ENCODE measurements at places on chromosomes 16 and 17. TPM values are rescaled to one million over a fixed set of nuclear protein-coding genes. Genes with fewer than 3 reads are reported as not detected.

DNA sequence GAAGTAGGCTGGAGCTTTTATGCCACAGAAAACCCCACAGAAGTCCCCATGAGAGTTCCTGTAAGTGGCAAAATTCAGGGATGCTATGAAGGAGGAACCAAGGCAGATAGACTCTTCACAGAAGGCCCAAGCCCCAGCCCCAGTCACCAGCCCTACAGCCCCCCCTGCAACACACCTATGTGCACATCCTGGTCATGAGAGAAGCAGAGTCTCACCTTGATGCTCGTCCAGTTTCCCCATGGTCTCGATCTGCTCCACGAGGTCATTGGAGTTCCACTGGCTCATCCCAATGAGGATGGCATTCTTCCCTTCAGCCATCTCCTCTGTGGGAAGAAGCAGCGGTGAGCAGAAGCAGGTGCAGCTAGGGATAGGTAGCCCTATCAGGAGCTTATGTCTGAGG is 31.2 kb downstream of the PITPNM3 start:
- DNase-seq: no peak

DNA sequence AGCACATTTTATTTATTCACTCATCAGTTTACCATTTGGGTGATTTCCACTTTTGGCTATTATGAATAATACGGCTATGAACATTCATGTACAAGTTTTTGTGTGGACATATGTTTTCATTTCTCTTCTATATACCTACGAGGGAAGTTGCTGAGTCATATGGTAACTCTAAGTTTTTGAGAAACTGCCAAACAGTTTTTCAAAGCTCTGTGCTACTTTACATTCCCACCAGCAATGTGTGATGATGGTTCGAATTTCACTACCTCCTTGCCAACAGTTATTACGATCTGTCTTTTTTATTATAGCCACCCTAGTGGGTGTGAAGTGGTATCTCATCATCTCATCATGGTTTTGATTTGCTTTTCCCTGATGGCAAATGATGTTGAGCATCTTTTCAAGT is 63.7 kb upstream of the MRTFB start:
- no peak for DNase-seq

GRCh38 chr16:68365167-68365817 is 54.5 kb downstream of the PRMT7 start:
- no peak for DNase-seq

DNA sequence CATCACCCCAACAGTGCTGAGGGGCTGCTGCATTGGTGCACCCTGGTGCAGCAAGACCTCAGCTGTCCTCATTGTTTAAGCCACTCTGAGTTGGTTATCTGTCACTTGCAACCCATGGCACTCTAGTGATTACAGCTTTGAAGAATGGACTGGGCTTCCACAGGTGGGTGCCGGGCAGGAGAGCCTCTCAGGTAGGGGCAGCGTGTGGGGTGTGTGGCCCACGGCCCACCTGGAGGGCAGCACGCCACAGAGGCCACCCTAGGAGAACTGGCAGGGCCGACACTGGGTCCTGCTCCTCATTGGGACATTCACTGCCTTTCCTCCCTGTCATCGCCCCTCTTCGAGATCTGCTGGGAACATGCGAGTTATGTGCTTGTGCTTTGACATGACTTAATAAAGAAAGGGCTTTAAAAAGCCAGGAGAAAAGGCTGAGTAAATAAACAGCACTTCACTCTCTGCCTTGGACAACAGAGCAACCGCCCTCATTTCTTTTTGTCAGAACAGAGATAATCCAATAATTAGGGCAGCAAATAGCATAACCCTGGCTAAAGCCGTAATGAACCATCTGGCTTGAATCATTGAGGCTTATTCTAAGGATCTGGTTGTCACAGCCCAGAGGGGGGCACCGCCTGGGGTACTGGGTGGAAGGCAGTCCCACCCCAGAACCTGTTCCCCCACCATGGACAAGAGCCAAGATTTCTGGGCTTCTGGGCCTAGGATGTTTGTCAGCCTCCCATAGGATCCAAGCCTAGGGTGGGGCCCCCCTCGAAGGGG is 3.0 kb downstream of the DOC2B start:
- DNase-seq: no peak

- DNase-seq: peak; percentile 50
These were observed 12.9 kb upstream of the ODF4 start for GRCh38 chr17:8326511-8327302.

The ACSM2B gene
- total RNA-seq: not detected

- DNase-seq: no peak
These were observed 96.4 kb downstream of the C16orf78 start for GRCh38 chr16:49469930-49470451.

The AOC2 gene
- 6.2 TPM for total RNA-seq

The KRT20 gene
- not detected for total RNA-seq

- DNase-seq: no peak
These were observed 1.8 kb downstream of the ALKBH5 start for GRCh38 chr17:18185391-18185790.

The CD300A gene
- not detected for total RNA-seq

- peak; percentile 65 for DNase-seq
These were observed 129.4 kb upstream of the SEC14L1 start for GRCh38 chr17:77011173-77012011.

The BIRC5 gene
- 22.0 TPM for total RNA-seq

GRCh38 chr17:81905424-81905875 is 3.4 kb downstream of the NPB start:
- DNase-seq: no peak

GRCh38 chr16:3246002-3246401 is 10.4 kb downstream of the MEFV start:
- no peak for DNase-seq

DNA sequence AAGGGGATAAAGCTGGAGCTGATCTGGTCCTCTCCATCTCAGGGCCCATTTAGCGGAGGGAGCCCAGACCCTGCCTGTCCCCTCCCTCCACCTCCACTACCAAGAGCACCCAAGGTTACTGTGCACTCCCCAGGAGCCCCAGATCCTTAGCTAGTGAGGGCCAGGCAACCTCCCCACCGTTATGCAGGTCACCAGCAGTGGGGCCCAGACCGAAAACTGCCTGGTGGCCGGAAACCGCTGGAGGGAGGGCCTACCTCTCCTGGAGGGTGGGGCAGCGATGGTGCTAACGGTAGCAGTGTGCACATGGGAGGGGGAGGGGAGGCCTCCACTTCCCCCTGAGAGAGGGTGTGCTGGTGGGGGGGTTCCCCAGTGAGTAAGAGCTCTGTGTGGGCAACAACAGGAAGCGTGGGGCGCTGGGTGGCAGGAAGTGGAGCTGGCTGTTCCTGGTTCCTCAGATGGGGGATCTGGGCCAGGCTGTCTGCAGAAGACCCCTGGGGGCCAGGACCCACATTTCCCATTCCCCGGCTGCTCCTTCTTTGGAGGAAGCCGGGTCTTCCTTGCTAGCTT is 4.4 kb downstream of the FMNL1 start:
- DNase-seq: no peak

The TEKT1 gene
- total RNA-seq: 1.2 TPM

The LUC7L gene
- total RNA-seq: 92.2 TPM

DNA sequence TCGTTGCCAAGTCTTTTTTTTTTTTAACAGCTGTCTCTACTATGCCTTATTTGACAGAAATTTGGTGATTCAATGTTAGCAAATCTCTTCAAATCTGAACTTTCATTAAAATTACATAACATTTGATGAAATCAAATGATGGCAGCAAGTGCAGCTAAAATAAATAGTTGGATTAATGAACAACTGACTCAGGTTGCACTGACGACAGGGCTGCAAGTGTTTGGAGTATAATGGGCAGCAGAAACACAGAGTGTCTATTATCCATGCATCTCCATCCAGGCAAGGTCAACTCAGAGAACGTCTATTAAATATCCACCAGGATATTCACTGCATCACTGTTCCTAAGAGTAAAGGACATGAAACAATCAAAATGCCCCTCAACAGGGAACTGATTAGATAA is 109.8 kb downstream of the SLC39A11 start:
- no peak for DNase-seq

The C16orf54 gene
- total RNA-seq: not detected

GRCh38 chr17:50447870-50448595 is 20.6 kb downstream of the CHAD start:
- DNase-seq: no peak

DNA sequence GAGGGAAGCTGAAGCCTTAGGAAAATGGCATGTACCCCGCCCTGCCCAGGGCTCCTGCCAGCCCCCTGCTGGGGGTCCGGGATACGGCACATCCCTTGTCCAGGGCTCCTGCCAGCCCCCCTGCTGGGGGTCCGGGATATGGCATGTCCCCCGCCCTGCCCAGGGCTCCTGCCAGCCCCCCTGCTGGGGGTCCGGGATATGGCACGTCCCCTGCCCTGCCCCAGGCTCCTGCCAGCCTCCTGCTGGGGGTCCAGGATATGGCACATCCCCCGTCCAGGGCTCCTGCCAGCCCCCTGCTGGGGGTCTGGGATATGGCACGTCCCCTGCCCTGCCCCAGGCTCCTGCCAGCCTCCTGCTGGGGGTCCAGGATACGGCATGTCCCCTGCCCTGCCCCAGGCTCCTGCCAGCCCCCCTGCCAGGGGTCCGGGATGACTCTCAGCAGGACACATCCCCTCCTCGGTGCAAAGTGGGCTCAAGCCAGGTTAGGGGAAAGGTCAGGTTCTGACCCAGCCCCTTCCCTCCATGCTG is 43.2 kb downstream of the RPH3AL start:
- DNase-seq: peak; percentile 67

The SDK2 gene
- total RNA-seq: 2.4 TPM

GRCh38 chr16:2514333-2515179 is 804 bp downstream of the ATP6V0C start:
- no peak for DNase-seq

DNA sequence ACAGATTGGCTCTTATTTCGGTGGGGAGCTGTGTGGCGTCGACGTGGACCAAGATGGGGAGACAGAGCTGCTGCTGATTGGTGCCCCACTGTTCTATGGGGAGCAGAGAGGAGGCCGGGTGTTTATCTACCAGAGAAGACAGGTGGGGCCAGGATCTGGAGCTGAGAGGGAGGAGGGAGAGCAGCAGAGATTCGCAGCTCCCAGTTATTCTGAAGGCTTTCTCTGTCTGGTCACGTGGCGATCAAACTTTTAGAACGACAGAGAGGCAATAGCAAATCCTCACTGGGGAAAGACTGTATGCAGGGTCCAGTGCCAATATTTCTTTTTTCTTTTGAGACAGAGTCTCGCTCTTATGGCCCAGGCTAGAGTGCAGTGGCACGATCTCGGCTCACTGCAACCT is 22.2 kb downstream of the ITGAL start:
- DNase-seq: no peak

GRCh38 chr17:68184141-68184571 is 63.7 kb upstream of the AMZ2 start:
- DNase-seq: no peak

The MARVELD3 gene
- total RNA-seq: 3.9 TPM

The ATAD5 gene
- 6.3 TPM for total RNA-seq

The XYLT1 gene
- 11.1 TPM for total RNA-seq

The MPP2 gene
- total RNA-seq: 8.4 TPM

DNA sequence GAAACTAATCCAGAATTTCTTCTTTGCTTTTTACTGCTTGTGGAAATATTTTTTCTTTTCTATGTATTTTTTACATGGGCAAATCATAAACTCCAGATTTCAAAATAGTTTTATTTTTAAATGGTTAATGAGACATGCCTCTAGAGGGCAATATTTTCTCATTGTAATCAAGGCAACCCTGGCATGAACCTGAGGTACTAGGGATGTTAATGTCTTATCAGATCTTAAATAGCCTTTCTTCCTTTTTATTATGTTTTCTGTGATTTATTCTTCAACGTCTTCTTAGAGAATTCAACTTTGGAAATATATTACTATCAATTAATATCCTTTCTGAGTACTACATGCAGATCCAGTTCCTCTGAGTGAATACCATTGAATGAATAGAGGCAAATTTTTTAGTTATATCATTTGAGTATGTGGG is 324.7 kb downstream of the BCAS3 start:
- DNase-seq: no peak
